C1 segment of cervical spinal cord (tissue), 14 donors: ENCODE measurements at places on chromosomes 2 and 18.

DNA sequence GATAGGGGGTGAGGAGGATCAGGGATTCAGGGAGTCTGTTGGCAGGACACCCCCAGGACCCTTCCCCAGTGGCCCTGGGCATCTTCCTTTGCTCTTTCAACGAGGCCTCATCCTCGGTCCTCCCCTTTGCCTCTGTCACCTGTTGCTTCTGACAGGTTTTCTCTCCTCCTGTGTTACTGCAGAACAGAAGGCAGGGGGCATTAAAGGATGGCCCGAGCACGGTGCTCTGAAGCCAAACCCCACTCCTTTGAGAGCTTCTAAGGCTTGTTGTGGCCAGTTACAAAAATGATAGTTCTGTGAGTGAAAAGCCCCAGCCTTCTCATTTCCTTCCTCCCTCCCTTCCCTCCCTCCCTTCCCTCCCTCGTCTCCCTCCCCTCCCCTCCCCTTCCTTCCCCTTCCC lies 82.5 kb downstream of the THNSL2 start:
- no peak for DNase-seq

DNA sequence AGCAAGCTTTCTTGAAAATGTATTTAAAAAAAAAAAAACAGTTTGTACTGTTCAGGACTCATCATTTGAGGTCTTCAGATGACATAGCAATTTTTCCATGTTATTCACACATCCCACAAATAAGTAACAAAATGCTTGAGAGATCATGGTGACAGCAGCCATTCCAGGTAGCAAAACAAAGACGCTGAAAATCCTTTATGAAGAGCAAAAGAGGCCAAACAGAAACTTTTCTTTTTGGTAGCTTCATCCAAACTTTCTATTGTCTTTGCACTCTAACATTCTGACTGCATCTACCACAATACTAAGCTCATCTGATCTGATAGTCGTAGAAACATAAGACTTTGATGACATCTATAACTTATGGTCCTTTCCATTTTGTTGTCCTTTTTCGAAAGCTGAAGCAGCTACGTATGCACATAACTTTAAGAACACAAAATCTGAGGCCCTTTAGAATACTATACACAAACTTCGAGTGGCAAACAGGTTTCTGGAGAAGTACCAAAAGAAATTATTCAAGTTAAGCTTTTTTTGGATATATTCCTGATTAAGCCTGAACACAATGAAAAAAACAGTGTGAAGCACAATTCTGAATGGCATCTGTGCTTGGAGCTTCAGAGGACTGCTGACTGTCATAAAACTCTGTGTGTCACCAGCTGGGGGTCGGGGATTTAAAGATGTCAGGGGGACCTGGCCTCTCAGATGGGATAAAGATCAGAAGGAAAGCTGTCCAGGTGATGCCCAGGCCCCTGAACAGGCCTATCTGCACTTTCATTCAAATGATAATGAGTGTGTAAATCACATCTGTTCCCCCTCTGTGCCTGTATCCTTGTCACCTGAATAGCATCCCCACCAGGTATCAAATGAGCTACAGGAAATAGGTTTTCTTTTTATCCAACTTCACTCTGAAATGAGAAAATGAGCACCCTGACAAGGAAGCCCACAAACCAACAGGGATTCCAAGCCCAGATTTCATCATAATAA lies 75.8 kb downstream of the ZEB2 start:
- DNase-seq, result no peak

DNA sequence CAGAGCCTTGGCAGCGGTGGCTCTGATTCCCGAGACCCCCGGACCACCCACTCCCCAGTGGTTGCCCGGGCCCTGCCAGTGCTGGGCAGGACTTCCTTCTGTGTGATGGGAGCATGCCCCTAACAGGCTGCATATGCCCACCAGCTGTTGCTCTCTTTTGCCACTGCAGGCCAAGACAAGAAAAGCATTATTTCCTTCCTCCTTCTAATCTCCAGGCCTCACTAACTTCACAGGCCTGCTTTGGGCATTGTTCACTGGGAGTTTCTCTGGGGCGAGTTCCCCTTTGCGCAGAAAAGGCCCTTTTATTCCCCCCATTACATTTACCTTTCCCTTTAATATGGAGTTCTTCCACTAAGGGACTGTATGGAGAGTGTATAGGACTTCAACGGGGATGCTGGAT lies 249.1 kb upstream of the SIX2 start:
- no peak for DNase-seq

GRCh38 chr2:64876137-64876647 lies 113.0 kb upstream of the SLC1A4 start:
- no peak for DNase-seq

DNA sequence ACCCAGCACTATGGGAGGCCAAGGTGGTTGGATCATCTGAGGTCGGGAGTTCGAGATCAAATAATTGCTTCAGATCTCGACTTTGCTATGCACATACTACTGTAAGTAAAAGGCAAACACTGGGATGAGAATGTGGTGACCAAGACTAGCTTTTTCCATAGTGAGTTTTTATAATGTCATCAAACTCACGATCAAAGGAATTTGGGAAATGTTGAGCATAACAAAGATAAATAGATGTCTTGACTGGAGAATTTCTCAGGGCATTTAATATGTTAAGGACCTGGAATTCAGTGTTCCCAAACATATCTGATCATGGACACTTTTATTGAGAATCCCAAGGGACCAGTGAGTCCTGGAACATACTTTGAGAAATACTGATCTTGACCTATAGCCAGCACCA lies 205.6 kb downstream of the ARHGAP15 start:
- DNase-seq, result no peak

GRCh38 chr2:890791-891190 lies 59.9 kb upstream of the SNTG2 start:
- no peak for DNase-seq

DNA sequence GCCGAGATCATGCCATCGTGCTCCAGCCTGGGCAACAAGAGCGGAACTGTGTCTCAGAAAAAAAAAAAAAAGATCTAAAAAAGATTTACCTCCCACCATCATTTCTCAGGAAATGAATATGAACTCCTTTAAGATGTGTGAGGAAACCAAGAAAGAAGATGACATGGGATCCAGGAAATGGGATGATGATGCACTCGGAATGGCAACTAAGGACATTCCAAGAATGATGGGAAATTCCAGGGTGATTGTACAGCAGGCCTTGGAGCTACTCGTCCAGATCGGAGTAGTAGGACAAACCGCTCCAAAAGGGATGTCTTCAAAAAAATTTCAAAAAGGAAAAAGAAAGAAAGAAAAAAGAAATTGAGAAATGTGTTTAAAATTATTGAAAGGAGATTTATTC lies 84.9 kb upstream of the PMAIP1 start:
- DNase-seq, result no peak

- no peak for DNase-seq
These were observed 207.4 kb downstream of the HDAC4 start for GRCh38 chr2:239193401-239193811.

- no peak for DNase-seq
These were observed 11.3 kb downstream of the QPCT start for GRCh38 chr2:37355735-37356134.

DNA sequence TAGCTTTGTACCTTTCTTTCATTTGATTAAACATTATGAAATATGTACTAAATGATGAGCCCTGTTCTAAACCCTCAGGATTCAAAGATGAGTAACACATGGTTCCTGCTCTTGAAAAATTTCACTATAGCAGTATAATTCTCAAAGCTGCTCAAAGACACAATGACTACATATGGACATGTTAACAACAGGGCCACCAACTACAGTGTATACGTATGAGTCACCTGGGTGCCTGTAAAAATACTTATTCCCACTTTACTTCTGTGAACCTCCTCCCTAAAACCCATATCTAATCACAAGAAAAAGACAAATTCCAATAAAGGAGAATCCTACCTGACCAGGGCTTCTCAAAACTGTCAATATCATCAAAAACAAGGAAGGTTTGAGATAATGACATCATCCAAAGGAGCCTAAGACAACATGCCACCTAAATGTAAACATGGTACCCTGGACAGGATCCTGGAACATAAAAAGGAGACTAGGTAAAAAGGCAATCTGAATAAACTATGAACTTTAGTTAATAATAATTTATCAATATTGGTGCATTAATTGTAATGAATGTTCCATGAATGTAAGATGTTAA lies 84.7 kb downstream of the FAM161A start:
- DNase-seq, result no peak

DNA sequence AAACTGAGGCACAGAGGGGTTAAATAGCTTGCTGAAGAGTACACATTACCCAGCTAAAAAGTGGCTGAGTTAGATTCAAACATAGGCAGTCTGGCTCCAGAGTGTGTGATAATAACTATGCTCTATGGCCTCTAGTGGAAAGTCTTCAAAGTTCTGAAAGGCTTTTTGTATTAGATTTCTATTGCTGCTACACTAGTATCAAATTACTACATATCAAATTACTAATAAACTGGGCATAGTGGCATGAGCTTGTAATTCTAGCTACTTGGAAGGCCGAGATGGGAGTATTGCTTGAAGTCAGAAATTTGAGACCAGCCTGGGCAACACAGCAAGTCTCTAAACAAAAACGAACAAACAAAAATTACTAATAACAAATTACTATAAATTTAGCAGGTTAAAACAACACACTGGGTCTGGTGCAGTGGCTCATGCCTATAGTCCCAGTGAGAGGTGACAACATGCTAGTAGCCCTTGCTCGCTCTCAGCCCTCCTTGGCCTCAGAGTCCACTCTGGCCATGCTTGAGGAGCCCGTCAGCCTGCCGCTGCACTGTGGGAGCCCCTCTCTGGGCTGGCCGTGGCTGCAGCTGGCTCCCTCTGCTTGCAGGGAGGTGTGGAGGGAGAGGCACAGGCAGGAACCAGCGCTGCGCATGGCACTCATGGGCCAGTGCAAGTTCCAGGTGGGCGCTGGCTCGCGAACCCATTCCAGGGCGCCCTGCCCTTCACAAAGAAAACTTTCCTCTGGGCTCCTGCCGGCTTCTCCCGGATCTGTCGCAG lies 38.2 kb upstream of the TWSG1 start:
- DNase-seq, result no peak

DNA sequence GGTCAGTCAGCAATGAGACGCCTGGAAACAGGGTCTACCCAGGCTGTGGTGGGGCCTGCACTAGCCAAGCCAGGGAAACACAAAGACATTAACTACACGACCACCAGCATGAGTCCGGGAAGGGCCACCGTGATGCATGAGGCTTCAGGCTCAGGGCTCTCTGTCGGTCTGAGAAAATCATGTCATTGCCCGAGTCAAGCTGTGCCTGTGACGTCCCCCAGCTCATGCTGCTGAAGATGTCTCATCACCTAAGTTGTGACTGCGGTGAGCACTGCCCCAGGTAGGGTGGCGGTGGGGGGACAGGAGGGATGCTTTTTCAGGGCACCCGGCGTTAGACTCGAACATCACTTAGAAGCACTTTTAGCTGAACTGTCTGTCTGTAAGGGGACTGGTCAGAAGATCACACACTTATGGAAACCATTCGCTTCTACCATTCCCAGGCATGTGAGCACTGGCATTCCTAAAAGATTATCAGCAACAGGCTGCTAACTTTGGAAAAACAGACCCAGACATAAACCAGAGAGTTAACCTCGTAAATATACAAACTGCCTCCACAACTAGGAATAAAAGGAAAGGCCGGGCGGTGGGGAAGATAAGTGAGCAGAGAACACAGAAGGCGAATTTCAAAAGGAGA lies 234.5 kb downstream of the HDAC4 start:
- no peak for DNase-seq
